ENCODE measurements at places on chromosomes 2 and 18.

GRCh38 chr18:78876868-78877267 lies 102.8 kb upstream of the SALL3 start:
- DNase-seq, result no peak

- DNase-seq, result no peak
Measured at GRCh38 chr18:50177294-50177992, 17.5 kb downstream of the MYO5B start.

DNA sequence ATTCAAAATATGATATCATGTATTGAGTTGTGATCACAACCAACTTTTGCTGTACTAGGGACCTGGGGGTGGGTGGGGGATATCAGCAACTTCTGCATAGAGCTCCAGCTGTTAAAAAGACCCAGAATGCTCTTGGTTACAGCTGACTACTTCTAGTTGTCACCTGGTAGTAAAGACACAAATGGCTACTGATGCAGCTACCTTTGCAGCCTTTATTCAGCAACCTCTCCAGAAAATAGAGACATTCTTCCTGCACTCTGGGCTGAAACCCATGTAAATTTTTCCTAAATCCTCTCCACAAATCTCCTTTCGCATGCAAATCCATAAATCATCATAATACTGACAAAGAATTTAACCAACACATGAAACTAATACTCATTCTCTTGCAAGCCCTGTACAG lies 238.3 kb downstream of the TCF4 start:
- DNase-seq, result no peak

GRCh38 chr2:240963868-240964703 lies 34.3 kb upstream of the SNED1 start:
- DNase-seq, result no peak

- DNase-seq, result no peak
Measured at GRCh38 chr18:55419132-55419946, 168.7 kb downstream of the TCF4 start.

DNA sequence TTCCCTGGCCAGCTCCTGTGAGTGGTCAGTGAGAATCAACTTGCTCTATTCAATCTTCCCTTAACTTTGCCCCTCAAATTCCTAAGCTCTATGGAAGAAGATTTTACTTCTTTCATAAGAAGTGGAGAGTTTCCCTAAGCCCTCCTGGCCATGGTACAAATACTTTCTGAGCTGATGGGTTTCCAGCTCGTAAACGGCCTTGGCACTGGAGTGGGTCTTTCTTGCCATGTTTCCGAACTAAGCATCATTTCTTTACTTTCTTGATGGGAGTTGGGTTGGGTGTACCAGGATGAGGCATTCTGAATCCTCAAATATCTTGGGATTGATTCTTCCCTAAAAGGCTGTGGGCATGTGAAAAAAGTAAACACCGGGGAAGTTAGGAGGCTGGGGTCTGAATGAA lies 72.5 kb downstream of the ACKR3 start:
- DNase-seq, result no peak

- no peak for DNase-seq
Measured at GRCh38 chr2:132566379-132566778, 103.6 kb downstream of the LYPD1 start.

GRCh38 chr2:28201671-28202180 lies 190.9 kb upstream of the FOSL2 start:
- no peak for DNase-seq

DNA sequence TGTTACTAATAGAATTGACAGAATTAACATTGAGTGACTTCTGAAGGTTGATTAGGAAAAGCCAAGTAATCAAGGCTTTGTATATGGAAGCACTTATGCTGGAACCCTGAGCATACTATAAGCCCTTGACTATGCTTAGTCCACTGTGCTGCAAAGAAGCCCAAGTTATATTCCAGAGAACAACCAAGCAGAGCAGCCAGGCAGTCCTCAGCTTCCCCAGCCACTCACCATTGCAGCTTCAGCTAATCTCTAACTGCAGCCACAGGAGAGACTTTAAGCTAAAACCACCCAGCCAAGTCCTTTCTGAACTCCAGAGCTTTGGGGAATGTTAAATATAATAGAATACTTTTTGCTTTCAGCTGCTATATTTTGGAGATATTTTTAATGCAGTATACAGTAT lies 164.4 kb upstream of the VWC2L start:
- DNase-seq, result no peak

- DNase-seq, result no peak
Measured at GRCh38 chr18:1062588-1062987, 157.9 kb downstream of the ADCYAP1 start.

- DNase-seq, result no peak
Measured at GRCh38 chr2:190862571-190862991, 18.0 kb upstream of the GLS start.

- DNase-seq, result no peak
Measured at GRCh38 chr2:109196081-109196875, 67.3 kb downstream of the SH3RF3 start.

DNA sequence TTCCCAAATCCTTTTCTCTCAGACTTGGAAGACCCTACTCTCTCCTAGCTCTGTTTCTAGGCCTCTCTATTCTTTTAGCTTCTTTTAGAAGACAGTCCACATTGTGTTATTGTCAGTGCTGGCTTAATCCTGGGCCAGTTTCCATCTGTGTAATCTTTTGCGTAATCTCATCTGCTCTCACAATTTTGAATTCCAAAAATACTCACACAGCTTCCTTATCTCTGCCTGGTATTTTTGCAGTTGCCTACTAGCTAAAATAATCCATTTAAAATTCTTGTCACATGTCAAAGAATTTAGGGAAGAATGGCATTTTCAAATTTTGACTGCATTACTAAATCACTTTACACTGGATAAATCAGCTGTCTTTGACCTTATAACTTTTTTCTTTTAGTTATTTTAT lies 200.6 kb upstream of the MEX3C start:
- DNase-seq, result no peak

DNA sequence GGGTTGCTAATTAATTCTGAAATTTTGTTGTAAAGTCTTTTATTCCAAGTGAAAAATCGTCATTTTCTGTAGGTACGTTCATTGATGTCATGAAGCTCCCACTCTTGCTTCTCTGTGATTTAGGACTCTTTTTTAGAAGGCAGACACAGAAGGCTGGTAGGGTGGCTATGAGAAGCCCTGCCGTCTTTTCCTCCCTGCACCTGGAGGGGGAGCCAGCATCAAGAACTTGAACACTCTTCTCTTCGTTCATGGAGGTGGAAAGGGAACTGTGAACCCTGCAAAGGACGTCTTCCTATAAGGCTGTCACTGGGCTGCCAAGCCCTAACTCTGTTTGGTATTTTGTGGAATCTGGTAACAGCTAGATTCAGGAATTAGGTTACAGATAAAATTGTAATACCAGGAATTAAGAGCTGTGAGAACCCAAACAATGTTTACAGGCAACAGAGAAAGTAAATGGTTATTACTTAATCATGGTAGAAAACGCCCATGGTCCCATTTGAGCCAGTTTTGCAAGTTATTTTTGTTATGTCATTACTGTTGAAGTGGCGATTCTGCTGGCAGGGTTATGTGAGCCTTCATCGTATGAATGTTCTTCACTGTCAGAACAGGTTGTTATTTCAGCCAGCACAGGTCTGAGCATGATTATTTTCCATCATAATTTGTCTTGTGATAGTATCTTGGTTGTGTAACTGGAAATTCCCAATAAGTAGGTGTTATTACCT lies 112.2 kb downstream of the OSBPL6 start:
- no peak for DNase-seq

- DNase-seq, result no peak
Measured at GRCh38 chr2:66839551-66840320, 404.8 kb downstream of the MEIS1 start.

GRCh38 chr2:14401873-14402272 lies 230.6 kb upstream of the LRATD1 start:
- no peak for DNase-seq

- no peak for DNase-seq
Measured at GRCh38 chr18:68607852-68608251, 107.1 kb downstream of the TMX3 start.

DNA sequence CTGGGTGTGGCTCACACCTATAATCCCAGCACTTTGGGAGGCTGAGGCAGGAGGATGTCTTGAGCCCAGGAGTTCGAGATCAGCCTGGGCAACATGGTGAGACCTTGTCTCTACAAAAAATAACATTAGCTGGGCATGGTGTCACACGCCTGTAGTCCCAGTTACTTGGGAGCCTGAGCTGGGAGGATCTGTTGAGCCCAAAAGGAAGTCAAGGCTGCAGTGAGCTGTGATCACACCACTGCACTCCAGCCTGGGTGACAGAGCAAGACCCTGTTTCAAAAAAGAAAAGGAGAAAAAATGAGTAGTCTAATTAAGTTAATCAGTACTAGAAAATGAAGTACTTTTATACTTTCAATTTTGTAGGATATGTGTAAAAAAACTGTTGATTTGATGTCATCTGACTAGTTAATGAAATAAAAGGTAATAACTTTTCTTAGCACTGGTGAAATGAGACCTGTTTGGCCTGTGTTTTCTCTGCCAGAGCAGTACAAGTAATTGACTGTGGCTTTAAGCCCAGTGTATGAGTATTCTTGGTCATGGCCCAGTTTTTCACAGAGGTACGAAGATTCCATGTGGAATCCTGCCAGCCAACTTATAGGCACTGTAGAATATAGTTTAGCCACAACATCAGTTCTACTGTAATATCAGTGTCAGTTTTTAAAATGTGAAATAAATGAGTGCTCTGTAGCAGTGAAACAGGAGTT lies 35.8 kb downstream of the MFSD6 start:
- no peak for DNase-seq

GRCh38 chr2:150732064-150732463 lies 244.6 kb upstream of the RND3 start:
- no peak for DNase-seq

DNA sequence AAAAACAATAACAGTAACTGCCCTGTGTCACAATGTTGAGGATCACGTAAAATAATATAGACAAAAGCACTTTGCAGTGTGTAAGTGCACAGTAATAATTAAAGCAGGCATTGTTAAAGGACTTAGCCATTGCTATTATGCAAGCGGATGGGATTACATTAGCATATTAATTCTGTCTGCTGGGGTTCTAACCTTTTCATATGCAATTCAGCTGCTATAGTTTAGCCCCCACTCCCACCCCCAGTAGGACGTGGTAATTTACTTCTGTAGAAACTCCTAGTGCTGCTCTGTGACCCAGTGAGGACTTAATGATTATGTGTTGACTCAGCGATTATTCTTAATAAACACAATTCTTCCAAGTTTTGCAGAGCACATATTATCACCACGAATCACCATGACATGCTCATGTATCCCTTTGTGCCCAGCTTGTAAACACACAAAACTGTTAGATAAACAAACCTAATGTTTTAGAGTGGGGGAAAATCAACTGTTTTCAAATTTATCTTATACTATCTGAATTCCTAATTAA lies 5.1 kb upstream of the ADAM23 start:
- DNase-seq, result no peak

- no peak for DNase-seq
Measured at GRCh38 chr18:75582406-75582821, 154.9 kb upstream of the SMIM21 start.

- no peak for DNase-seq
Measured at GRCh38 chr18:77851802-77852201, 602.2 kb downstream of the GALR1 start.
